ENCODE measurements at places on chromosomes 16 and 17.

DNA sequence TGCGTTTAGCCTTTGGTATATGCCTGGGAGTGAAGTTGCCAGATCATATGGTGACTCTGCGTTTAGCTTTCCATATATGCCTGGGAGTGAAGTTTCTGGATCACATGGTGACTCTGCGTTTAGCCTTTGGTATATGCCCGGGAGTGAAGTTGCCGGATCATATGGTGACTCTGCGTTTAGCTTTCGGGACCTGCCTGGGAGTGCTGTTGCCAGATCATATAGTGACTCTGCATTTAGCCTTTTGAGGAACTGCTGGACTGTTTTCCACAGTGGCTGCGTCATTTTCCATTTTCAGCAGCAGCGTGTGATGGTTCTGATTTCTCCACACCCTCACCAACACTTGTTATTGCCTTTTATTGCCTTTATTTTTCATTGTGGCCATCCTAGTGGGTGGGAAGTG lies 73.0 kb downstream of the OR1D5 start:
- no peak for DNase-seq

GRCh38 chr17:81371910-81372760 lies 23.1 kb upstream of the BAHCC1 start:
- no peak for DNase-seq

DNA sequence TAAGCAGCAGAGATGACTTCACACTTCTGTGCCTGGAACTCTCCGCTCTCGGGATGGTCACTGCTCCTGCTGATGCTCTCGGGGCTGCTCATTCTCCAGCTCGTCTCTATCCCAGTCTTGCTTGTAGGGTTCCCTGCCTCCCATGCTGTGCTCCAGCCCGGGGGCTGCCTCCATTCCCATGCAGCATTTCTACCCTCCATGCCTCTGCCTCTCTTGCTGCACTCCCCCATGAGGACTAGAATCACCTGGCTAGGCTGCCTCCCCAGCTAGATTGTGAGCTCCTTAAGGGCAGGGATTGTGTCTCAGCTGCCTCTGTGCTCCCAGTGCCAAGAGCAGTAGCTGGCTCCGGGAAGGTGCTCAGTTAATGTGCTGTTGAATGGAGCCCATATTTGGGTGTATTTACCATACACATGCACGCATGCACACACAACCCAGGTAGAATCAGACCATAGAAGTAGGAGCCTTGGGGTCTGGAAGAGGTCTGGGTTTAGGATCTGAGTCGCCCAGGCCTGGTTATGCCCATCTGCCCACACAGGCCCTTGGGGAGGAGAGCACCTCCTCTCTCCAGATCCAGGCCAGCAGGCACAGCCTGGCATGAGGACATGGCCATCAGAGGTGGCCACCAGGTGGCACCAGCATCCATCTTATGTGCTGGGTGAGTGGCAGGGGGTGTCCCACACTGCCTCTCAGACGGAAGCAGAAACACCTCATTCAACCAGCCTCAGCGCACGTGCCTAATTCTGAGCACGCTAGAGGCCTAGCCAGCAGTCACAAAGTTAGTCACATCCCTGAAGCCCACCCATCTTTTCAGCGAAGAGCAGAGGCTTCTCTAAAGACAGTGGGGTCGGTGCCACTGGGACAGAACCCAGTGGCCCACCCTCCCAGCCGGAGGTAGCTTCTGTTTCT lies 9.3 kb downstream of the GIT1 start:
- DNase-seq, result peak; percentile 88

- DNase-seq, result no peak
Observed at GRCh38 chr17:17078832-17079231, 36.6 kb downstream of the MPRIP start.

- no peak for DNase-seq
Observed at GRCh38 chr16:88005968-88006367, 54.7 kb downstream of the BANP start.
